ENCODE measurements at places on chromosomes 16 and 17.

GRCh38 chr17:6640536-6641246 lies at the start of the genes KIAA0753 and TXNDC17:
TSS of gene KIAA0753 (minus strand) at chr17:6640711. CDS start at chr17:6635103, 5,608 bp downstream.
TSS of gene TXNDC17 (plus strand) at chr17:6641060. CDS start at chr17:6641083, 23 bp downstream.
- peak; percentile 84 for DNase-seq

DNA sequence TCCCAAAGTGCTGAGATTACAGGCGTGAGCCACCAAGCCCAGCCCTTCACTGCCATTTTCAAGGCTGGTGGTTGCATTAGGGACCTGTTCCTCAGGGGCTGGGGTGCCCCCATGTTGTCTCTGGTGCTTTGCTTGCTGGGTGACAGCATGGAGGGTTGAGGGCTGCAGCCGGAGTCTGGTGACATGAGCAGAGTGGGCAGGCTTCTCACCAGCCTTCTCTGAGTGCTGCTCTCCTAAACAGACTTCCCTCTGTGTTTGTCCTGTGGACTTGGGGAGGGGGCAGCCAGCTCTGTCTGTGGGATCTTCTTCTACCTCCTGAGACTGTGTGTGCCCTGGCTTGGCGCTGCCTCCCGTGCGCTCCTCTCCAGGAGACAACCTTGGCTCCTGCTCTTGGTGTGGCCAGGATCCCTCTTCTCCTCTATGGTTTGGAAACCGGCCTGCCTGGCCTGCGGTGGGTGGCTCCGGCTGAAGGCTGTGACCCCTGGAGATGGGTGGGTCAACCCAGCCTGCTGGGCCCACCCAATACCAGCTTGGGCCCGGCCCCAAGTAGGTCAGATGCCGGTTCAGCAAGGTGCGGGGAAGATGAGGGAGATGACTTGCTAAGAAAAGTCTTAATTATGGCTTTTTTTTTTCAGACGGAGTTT lies 72.1 kb downstream of the PDPK1 start:
- DNase-seq = no peak

DNA sequence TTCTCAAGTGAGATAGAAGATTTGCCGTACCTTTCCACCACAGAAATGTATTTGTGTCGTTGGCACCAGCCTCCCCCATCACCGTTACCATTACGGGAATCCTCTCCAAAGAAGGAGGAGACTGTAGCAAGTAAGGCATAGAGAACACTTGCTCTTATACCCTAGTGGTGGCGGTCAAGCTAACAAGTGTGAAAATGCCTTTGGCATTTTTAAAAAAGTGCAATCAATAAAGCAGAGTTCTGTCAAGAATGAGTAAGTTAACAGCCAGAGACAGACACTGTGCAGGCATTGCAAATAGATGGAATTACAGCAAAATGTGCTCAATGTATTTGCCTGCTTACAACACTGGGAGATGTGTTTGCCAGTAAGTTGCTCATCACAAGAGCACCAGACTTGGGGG lies 7.7 kb downstream of the MSL1 start:
- no peak for DNase-seq

DNA sequence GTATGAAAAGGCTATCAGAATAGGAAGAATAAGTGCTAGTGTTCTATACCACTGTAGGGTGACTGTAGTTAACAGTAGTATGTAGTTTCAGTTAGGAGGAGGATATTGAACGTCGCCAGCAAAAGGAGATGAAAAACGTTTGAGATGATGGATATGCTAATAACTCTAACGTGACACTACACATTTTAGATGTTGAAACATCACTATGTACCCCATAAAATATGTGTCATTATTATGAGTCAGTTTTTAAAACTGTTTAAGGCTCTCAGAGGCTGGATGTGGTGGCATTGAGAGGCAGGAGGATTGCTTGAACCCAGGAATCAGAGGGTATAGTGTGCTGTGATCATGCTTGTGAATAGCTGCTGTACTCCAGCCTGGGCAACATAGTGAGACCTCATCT lies 31.8 kb downstream of the UBN1 start:
- no peak for DNase-seq

DNA sequence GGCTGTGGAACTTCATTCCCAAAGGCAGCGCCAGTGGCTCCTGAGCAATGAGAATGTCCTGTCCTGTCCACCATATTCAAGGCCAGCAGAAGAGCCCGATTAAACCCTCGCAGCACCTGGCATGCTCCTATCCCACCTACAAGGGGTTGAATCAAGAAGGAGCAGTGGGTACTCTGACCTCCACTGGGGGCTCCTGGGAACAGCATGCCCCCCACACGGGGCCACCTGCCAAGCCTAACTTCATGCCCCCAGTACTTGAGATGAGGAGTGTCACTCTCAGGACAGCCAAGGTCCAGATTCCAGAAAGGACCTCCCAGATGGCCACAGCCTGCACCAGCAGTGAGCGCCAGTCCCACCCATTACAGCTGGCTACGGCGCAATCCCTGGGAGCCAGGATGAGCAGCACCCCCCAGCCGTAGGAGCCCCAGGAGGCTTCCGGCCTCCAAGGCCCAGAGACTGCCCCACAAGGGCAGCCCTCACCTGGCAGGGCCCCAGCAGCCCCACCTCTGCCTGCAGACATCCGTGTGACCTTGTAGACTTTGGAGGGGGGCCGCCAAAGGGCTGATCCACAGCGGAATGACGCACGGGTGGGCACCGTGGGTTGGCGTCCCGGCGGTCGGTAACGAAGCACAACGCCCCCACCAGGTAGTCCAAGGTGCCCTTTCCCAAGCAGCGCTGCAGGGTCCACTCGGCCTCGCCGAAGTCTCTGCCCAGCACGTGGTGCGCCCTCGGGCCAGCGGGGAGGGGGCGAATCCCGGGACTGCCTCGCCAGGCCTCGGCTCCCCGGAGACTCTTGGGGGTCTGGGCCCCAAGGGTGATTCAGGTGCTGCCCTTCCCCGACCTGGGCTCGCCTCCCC lies 1.0 kb upstream of the MPDU1 start:
- DNase-seq = no peak

- no peak for DNase-seq
Observed at GRCh38 chr17:59851439-59852375, 41.0 kb downstream of the TUBD1 start.

DNA sequence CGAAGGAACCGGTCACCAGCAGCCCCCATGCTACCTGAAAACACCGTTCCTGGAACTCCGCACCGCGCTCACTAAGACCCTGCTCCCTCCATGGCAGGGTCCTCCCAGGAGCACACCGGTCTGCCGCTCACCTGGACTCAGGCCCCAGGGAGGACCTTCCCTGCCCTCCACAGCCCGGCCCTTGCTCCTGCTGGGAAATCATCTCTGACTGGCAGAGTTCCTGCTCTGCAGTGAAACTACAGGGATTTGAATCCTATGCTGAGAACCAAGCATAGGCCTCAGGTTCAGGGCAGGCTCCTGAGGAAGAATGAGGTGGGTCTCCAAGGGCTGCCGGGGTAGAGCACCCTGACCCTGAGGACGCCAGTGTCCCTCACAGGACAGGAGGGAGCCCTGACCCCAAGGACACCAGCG lies 88.5 kb downstream of the KCNJ12 start:
- no peak for DNase-seq

- no peak for DNase-seq
Observed at GRCh38 chr16:31519759-31520431, 7.8 kb upstream of the AHSP start.

- no peak for DNase-seq
Observed at GRCh38 chr17:8155996-8156245, 3.7 kb upstream of the PER1 start.

DNA sequence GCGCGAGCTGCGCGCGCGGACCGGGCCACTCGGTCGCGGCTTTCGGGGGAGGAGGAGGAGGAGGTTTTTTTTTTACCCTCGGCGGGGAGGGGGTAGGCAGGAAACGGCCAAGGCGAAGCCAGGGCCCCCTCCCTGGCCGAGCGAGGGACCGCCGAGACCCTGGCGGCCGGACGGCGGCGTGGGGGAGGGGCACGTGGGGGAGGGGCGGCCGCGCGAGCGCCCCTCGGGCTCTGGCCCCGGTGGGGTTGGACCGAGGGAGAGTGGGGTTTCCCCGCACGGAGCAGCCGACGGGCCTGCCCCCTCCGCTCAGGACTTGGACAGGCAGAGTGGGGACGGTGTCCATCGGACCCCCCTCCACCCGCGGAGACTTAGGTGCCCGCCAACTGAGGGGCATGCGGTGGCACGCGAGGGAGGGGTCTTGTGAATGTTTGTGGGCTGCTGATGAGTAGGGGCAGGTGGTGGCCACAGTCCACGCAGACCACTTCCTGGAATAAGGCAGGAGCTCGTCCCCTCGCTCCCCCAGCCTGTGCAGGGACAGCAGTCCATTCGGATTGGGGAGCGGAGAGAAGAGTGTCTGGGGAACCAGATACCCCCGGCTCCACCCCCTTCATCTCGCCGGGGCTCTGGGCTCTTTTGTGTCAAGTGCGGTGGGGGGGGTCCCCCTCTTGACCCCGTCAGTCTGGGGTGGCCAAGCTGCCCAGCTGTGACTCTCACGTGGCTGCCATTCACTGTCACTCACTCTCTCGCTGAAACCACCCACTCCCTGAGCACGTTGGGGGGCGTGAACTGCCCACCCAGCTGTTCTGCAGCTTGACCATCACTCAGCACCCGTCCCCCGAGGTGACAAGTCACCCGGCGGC lies 3.0 kb upstream of the CHD3 start:
- peak; percentile 38 for DNase-seq

- DNase-seq = peak; percentile 83
Observed at GRCh38 chr17:38729886-38730525, at the start of gene CISD3. TSS of gene CISD3 (plus strand) at chr17:38730341. CDS start at chr17:38730359, 18 bp downstream.

- DNase-seq = no peak
Observed at GRCh38 chr17:83117583-83117982, 38.2 kb downstream of the METRNL start.

DNA sequence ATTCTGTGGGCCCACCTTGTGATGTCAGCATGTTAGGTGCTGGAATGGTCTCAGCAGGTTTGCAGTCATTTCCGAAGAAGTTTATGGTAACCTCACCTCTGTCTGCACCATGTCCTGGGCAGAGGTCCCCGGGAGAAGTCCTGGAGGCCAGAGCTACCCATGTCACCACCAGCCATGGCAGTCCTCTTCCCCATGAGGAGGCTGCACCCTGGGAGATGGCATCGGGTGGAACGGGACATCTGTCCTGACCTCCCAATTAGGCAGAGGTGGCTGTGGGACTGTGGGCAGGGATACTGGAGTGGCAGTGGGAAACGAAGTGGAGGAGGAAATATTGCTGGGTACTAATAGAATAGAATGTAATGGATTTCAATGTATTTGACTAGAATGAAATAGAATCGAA lies 511.8 kb upstream of the WSB1 start:
- DNase-seq = no peak

GRCh38 chr17:54903375-54903774 lies 2.7 kb downstream of the TOM1L1 start:
- no peak for DNase-seq

DNA sequence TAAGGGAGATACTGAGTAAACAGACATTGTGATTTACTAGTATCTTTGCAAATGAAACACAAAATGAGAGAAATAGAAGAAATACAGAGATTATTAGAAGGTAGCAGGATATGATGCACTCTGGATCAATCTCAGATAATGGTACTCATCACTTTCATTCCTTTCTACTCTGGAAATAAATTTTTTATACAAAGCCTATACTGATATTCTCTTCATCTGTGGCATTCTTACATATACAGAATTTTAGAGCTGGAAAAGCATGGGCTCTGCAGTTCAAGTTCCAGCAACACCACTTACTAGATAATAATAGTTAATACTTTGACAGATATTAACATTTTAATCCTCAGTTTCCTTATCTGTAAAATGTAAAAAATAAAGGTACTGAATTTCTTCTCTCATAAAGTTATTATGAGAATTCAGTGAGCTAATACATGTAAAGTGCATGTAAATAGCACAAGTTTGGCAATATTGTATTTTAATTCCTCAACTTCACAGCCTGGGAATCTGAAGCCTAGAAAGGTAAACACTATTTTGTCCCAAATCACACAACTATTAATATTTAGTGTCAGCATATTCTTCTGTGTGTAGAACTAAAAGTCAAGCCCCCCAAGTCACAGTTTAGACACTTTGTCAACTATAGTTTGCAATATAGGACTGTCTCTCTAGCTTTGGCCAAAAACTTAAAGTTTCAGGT lies 6.5 kb downstream of the RNF43 start:
- DNase-seq = no peak

DNA sequence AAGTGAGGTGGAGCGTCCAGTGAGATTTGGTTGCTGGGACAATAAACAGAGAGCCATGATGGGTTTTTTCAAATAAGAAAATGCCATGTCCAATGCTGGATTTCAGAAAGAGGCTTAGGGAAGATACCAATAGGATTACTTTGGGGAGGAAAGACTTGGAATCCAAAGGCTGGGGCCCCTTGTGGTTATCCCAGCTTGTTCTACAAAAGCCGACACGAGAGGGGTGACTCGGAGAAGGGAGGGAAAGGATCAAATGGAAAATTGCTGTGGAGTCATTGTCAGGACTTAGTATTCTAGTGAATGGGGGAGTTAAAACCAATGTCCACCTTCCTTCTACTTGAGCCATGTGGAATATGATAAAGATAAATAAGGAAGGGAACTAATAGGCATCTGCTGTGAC lies 305.5 kb downstream of the SOX9 start:
- no peak for DNase-seq

GRCh38 chr16:11016993-11017392 lies 72.6 kb downstream of the CLEC16A start:
- DNase-seq = no peak

GRCh38 chr16:75105306-75106061 lies 11.1 kb downstream of the LDHD start:
- no peak for DNase-seq

DNA sequence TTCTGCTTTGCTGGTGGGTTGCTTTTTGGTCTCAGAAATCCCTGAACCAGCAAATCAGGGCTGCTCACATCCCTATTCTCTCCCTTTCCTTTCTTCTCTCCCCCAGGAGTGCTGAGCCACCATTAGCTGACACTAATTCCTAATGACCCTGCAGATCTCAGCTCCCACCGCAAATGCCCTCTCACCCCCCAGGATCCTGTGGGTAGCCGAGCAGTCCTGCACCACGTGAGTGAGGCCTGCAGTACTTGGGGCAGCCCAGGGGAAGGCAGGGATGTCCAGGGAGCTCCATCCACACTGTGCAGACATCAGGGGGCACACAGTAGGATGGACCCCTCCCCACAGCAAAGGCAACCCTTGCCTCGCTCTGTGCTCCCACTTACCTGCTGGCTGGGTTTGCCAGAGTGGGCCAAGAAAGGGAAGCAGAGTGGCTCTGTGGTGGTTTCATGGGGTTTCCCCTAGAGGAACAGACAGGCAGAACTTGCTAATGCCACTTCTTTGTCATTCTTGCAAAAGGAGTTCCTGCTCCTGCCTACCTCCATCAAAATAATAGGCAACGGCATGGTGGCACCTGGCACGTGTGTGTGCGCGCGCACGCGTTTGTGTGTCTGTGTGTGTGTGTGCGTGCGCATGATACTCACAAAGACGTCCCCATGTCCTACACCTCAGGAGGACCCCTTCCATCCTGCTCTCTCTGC lies 135.6 kb downstream of the GAS7 start:
- DNase-seq = no peak

DNA sequence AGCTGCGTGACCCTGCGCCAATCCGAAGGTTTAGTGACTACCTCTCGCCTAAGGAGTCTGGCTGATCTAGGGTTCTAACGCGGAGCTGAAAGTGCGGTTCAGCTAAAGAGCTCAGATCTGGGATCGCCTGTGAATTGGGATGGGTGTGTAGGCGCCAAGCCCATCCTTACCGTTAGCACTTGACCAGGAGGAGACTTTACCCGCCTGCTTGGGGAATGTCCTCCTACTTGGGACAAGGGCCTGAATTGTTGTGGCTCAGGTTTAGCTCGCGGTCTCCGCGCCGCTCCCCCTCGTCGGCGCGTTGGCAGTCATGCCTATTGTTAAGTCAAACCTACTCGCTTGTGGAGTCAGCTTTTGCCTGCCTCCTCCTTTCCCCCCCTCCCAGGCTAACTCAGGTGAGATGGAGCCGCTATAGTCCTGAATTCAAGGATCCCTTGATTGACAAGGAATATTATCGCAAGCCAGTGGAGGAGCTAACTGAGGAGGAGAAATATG lies 480 bp downstream of the MRPS7 start:
- no peak for DNase-seq

GRCh38 chr16:14132696-14133048 lies 61.6 kb downstream of the MRTFB start:
- no peak for DNase-seq

Data from CD8-positive, alpha-beta memory T cell (primary cell).